ENCODE measurements at places on chromosomes 5 and 9. TPM values are rescaled to one million over a fixed set of nuclear protein-coding genes. Genes with fewer than 3 reads are reported as not detected.

- H3K36me3 ChIP-seq: no peaks in the 10 kb centered on the region
- H3K27ac ChIP-seq: no peak overlapping the region
- no peak overlapping the region for H3K4me3 ChIP-seq
- no peak for DNase-seq
- H3K27me3 ChIP-seq: peaks cover 3% of the 10 kb centered on the region
These were observed 102.6 kb downstream of the ADAMTS2 start for GRCh38 chr5:179242676-179243075.

DNA sequence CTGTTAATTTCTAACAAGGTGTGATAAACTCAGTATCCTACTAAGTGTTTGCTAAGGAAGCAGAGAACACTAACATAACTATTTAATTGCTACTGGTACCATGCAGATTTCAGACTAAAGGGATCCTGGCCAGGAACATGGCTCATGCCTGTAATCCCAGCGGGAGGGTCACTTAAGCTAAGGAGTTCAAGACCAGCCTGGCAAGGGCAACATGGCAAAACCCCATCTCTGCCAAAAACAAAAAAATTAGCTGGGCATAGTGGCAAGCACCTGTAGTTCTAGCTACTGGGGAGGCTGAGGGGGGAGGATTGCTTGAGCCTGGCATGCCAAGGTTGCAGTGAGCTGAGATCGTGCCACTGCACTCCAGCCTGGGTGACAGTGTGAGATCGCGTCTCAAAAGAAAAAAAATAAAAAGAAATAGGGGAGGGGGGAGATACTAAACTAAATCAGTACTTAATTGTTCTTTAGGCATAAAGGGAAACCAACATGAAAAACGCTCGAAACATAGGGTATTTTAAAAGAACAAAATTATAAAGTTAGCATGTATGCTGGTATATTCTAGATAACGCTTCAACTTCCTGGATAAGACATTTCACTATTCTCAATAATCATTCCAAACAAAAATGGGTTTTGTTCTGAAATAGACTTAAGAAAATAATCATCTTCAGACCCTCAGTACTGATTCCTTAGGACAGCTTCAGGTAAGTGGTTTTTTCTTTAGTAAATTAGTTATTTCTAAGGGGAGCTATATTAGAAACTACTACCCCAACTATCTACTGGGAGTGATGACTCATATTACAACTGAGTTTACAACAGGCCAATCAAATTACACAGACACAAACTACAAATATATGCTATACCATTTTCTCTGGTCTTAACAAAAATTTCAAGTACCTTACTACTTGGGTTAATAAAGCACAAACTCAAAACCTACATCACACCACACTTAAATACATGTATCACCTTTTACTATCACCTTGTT lies 3.5 kb downstream of the PANK3 start:
- no peak overlapping the region for H3K4me3 ChIP-seq
- peaks cover 20% of the 10 kb centered on the region for H3K4me1 ChIP-seq
- DNase-seq: no peak
- H3K27ac ChIP-seq: peak overlapping the region; percentile 37
- H3K36me3 ChIP-seq: peaks cover 2% of the 10 kb centered on the region

GRCh38 chr9:2109069-2109650 lies 94.0 kb downstream of the SMARCA2 start:
- H3K27me3 ChIP-seq: no peaks in the 10 kb centered on the region
- DNase-seq: no peak
- H3K27ac ChIP-seq: no peak overlapping the region
- no peak overlapping the region for H3K4me3 ChIP-seq
- no peaks in the 10 kb centered on the region for H3K4me1 ChIP-seq

DNA sequence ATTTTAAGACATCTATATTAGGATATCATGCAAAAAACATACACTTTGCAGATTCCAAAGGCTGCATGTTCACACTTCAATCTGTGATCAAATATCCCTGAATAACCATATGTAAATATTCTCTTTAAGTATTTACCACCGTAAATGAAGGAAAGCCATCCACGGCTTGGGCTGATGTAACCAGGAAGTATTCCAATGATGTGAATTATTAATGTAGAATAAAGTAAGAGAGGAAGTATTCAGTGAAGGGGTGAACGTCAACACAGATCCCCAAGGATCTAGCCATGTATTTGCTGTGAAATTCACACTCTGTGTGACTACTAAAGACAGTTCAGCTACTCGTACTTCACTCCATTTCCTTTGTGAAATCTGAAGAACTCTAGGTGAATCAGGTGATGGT lies 75.2 kb downstream of the CDH6 start:
- no peak overlapping the region for H3K27ac ChIP-seq
- DNase-seq: no peak
- no peaks in the 10 kb centered on the region for H3K27me3 ChIP-seq
- no peaks in the 10 kb centered on the region for H3K36me3 ChIP-seq
- H3K4me1 ChIP-seq: no peaks in the 10 kb centered on the region

DNA sequence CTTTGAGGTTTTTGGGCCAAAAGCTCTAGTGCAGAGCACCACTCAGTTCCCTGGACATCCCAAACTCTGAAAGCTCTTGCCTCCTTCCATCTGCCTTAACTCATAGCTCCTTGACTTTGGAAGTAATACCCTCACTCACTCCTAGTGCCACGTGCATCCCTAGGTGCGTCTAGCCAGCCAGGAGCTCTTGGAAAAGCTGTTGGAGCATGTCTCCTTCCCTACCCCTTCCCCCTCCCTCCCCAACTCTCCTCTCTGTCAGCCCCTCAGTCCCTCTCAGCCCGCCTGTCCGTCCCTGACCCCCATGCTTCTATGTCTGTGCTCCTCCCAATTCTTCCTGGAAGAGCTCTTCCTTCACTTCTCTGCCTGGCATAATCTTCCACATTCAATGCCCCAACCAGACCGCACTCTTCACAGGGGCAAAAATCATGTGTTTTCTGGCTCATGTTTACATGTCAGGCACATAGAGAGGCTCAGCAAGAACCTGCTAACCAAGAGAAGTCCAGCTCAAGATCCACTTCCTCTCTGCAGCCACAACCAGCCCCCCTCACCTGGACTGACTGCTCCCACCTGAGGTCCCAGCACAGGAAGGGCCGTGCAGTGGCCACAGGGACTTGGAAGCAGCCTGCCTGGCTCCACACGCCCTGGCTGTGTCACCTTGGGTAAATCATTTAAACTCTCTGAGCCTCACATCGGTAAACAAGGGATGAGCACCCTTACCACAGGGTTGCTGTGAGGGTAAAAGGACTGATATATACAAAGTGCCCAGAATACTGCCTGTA lies 58.4 kb downstream of the WHRN start:
- DNase-seq: no peak
- no peak overlapping the region for H3K4me3 ChIP-seq
- H3K4me1 ChIP-seq: no peaks in the 10 kb centered on the region

GRCh38 chr5:53488195-53488722 lies 7.8 kb downstream of the FST start:
- no peak overlapping the region for H3K4me3 ChIP-seq
- DNase-seq: no peak
- no peaks in the 10 kb centered on the region for H3K4me1 ChIP-seq
- H3K27me3 ChIP-seq: peaks cover 20% of the 10 kb centered on the region

The STK32A gene
- total RNA-seq: not detected

The SLC6A7 gene
- total RNA-seq: not detected

The SLC12A2 gene
- 36.9 TPM for total RNA-seq

GRCh38 chr9:119441832-119442231 lies 72.6 kb upstream of the BRINP1 start:
- no peak overlapping the region for H3K4me3 ChIP-seq
- H3K27me3 ChIP-seq: no peaks in the 10 kb centered on the region
- no peak overlapping the region for H3K27ac ChIP-seq
- H3K36me3 ChIP-seq: no peaks in the 10 kb centered on the region

GRCh38 chr5:60972231-60972630 lies 27.2 kb downstream of the NDUFAF2 start:
- H3K36me3 ChIP-seq: no peaks in the 10 kb centered on the region
- DNase-seq: no peak
- H3K4me1 ChIP-seq: no peaks in the 10 kb centered on the region
- H3K4me3 ChIP-seq: no peak overlapping the region
- H3K27me3 ChIP-seq: no peaks in the 10 kb centered on the region

DNA sequence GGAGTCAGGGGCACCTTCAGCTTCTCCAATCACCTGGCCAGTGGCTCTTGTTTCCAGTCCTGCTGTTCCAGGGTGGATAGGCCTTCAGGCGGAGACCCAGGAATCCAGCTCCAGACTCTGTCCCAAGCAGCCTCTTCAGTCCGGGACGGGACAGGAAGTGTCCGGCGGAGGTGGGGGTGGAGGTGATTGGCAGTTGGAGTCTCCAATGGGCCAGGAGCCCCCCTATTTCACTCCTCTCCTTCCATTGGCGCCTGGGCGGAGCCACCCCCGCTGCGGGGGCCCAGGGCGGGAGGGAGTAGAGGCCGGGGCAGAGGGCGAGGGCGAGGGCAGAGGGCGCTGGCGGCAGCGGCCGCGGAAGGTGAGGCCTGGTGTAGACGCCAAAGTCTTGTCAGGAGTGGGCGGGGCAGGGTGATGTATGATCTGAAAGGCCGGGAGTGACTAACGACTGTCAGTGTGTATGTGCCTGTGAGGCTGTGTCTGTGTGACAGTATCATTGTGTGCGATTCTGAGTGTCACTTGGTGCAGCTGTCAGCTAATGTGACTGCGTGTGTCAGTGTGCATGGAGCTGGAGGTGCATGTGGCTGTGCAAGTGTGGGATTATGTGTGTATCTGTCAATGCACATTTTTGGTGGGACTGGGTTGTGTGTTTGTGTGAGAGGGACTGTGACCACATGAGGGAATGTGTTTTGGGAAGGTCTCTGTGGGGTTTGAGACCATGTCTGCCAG lies at the start of gene IL11RA:
IL11RA (plus strand) TSS at position 310 of the 726 bp plus-strand sequence. CDS start 3,033 bp downstream, outside the sequence.
- peaks cover 35% of the 10 kb centered on the region for H3K4me1 ChIP-seq
- peak within 1 kb of the TSS; percentile 37 for H3K4me3 ChIP-seq
- peak; percentile 60 for DNase-seq

DNA sequence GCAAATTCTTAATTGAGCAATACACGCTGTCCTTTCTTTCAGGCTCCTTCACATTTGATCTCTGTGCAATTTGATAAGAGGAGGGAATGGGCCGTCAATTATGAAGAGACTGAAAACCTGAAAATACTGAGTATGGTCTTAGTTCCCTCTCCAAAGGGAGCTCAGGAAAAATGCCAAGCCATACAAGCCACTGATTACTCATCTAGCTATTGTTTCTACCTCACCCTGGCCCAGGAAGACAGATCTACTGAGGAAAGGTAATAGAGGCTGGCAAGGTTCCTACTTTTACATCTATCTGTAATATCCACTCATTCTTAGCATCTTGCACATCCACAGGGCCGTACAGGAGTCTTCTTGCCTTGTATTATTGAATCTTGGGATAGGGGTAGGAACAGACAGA lies 23.7 kb upstream of the TNC start:
- H3K36me3 ChIP-seq: no peaks in the 10 kb centered on the region
- DNase-seq: no peak
- no peaks in the 10 kb centered on the region for H3K27me3 ChIP-seq
- no peaks in the 10 kb centered on the region for H3K4me1 ChIP-seq
- no peak overlapping the region for H3K4me3 ChIP-seq
- H3K27ac ChIP-seq: no peak overlapping the region

DNA sequence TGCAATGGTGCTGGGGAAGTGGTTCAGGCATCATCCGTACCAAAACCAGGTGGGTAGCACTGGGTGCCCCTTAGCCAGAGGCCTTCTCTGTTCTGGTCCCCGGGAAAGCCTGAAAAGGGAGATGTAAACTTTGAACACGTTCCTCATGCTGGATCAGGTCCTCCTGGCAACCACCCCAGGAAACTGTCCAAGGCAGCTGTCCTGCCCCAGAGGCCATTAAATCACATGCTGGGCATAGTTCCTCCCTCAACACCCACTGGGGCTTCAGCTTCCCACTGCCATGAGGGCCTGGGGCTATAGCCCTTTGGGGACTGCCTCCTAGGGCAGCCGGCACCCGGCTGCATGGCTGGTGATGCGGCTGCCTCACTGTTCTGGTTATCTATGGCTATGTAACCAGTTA lies 228.9 kb upstream of the MVB12B start:
- H3K27ac ChIP-seq: no peak overlapping the region
- H3K4me1 ChIP-seq: no peaks in the 10 kb centered on the region
- H3K36me3 ChIP-seq: no peaks in the 10 kb centered on the region
- H3K27me3 ChIP-seq: no peaks in the 10 kb centered on the region
- no peak for DNase-seq

- no peaks in the 10 kb centered on the region for H3K4me1 ChIP-seq
- H3K4me3 ChIP-seq: no peak overlapping the region
- DNase-seq: no peak
- peaks cover 12% of the 10 kb centered on the region for H3K27me3 ChIP-seq
These were observed 303.1 kb upstream of the IRX4 start for GRCh38 chr5:2185646-2186471.

DNA sequence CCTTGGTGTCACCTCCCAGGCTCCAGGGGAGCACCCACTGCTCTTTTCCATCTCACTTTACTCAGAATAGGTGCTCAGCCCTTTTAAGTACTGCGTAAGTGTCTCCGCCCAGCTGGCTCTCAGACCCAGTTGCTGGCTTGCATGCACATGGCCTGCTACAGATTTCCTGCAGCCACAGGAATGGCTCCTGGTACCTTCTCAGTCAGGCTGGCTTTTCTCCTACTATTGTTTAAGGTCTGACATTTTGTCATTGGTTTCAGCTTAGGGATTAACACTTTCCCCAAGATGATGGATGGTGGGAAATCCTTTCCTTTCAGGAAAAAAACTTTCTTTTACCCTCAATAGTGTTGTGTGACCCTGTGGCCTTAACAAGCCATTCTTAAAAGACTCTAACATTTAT lies 1652.3 kb upstream of the WWC1 start:
- no peaks in the 10 kb centered on the region for H3K4me1 ChIP-seq
- DNase-seq: no peak
- no peak overlapping the region for H3K27ac ChIP-seq
- no peaks in the 10 kb centered on the region for H3K36me3 ChIP-seq
- no peaks in the 10 kb centered on the region for H3K27me3 ChIP-seq
